Tongue (tissue), 3 donors: ENCODE measurements at places on chromosomes 5 and 9.
A peak's percentile ranks its signal among the peaks of the same experiment; 100 is the strongest.

DNA sequence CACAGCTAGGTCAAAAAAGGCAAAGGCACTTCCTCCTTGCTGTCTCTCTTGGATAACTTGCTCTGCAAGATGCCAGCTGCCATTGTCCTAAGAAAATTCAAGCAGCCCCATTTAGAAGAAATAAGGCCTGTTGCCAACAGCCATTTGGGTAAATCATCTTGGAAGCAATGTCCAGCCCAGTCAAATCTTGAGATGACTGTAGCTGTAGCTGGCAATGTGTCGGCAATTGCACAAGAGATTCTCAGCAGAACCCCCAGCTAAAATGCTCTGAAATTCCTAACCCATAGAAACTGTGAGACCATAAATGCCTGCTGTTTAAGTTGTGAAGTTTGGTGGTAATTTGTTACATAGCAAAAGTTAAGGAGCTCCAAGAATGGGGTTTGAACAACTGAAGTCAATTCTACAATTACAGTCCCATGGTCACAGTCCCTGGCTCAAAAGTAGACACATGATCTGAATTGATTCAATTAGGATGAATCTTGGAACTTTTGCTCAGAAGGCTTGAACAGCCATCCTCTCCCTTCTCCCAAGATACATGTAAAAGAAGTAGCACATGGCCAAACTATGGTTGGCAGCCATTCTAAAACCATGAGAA lies 151.1 kb downstream of the MPDZ start:
- no peak for DNase-seq

- DNase-seq, result no peak
These were observed 259.2 kb downstream of the FBXL17 start for GRCh38 chr5:108122702-108123101.

DNA sequence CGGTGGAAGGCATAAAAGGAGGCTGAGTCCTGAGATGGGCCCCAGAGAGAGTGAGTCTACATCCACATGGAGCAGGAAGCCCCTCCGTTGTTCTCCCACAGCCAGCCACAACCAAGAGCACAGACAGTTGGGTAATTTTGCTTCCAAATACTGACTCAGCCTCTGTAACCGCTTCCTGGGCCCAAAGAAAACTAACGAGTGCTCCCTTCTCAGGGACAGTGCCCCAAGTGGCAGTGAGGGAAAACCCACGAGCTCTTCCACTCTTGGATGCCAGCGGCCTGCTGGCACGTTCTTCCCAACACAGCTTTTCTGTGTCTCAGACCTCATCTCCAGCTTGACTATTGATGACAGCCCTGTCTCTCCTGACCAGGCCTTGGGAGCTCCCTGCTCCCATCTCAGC lies 207.6 kb downstream of the FSTL4 start:
- DNase-seq, result no peak

GRCh38 chr5:124650951-124651662 lies 95.3 kb downstream of the ZNF608 start:
- peak; percentile 95 for DNase-seq
